NCI-H187 treated with DMSO at 0.1 percent for 48 hours (cell line): ENCODE measurements at places on chromosomes 5 and 9.
A peak's percentile ranks its signal among the peaks of the same experiment; 100 is the strongest.

- no peak for DNase-seq
Observed at GRCh38 chr9:81390792-81391456, 298.4 kb downstream of the TLE1 start.

DNA sequence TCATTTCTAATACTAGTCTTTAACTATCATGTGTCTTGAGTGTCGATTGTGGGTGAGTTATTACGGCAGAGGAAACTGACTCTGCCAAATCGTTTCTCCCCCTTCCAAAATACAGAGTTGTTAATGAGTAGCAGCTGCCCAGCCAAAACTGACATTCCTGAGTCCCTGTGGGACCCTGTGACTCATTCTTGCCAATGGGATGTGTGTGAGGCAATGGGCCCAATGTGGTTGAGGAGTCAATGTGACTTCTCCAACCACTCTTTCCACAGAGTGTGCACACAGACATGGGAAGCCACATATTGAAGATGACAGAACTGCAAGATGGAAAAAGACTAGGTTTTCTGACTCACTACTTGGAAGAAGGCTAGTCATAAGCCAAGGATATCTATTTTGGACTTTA lies 434.7 kb downstream of the DTWD2 start:
- DNase-seq: no peak

- no peak for DNase-seq
Observed at GRCh38 chr5:9496801-9497200, 49.1 kb downstream of the SEMA5A start.

DNA sequence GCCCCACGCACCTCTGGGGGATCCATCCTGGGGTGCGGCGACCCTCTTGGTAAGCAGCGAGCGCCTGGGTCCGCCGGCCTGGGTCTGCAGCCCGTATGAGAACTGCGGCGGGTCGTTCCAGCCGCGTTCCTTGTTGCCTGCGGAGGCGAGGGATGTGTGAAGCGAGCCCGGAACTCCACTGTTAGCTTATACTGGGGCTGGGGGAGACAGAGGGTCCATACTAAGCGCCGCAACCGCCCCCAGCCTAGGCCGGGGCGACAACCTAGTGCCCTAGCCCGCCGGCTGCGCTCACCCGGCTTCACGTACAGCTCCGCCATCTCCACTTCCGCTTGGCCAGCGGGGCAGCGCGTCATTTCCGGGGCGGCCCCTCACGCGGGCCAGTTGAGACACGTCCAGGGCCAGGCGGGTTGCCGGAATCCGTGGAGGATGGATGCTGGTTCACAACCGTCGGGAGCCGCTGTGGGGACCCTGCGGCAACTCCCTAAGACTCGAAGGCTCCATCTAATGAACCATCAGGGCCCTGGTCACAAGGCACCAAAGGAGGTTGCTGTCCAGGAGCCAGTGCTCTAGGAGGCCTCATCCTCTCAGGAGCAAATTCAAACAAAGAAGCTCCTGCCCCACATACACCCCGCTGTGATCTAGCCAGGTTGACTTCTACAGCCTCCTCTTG lies at the start of gene SRA1:
TSS of gene SRA1 (minus strand) at position 338 of the 670 bp plus-strand sequence. CDS start at position 317, 21 bp downstream.
- peak; percentile 46 for DNase-seq

GRCh38 chr9:88657893-88658292 lies 122.9 kb downstream of the NXNL2 start:
- DNase-seq: no peak

- no peak for DNase-seq
Observed at GRCh38 chr5:12204761-12205160, 300.5 kb upstream of the CTNND2 start.

GRCh38 chr9:22244139-22245011 lies 202.2 kb upstream of the DMRTA1 start:
- peak; percentile 21 for DNase-seq

GRCh38 chr9:107733523-107733894 lies 243.9 kb upstream of the KLF4 start:
- no peak for DNase-seq

DNA sequence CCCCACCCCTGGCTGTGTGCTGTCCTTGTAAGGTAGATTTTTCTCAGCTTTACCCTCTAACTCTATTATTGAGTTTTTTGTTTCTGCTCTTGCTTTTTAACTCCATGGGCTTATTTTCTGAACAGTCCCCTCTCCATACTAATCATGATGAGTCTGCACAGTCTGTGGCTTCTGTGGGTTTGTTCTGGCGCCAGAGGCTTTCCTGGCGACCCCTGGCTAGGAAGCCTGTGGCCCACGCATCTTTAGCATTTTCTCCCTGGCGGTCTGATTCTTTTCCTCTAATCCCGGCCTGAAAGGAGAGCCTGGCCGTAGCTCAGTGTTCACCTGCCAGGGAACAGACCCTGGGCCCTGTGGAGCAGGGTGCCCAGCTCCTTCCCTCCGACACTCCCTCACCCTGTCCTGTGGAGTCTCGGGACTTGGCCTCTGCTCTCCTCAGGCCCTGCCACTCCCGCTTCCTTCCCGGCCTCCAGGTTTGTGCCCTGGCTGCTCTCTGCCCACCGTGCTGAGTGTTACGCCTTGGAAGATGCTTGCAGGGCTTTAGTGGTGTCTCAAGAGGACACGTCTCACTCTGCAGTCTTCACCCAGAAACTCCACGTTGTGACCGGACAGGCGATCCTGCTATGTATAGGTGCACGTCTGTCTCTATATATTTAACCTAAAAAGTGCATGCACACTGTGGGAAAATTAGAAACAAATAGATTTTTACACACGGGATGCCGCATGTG lies 31.7 kb upstream of the LRRC14B start:
- no peak for DNase-seq

DNA sequence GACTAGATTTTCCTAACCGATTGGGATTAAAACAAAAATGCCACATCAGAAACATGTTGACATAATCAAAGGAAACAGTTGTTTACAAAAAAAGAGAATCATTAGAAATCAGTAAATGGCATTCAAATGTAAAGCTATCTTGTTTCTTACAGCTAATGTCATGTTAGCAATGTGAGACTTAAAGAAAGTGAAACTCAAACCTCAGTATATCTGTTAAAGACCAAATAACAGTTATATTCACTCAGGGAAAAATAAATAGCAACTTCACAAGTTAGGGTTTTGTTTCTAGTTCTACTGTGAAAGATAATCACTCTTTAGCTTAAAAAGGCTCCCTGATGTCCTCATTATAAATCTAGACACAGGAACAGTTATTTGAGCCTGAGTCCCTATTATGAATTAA lies 189.3 kb upstream of the EFNA5 start:
- DNase-seq: no peak

DNA sequence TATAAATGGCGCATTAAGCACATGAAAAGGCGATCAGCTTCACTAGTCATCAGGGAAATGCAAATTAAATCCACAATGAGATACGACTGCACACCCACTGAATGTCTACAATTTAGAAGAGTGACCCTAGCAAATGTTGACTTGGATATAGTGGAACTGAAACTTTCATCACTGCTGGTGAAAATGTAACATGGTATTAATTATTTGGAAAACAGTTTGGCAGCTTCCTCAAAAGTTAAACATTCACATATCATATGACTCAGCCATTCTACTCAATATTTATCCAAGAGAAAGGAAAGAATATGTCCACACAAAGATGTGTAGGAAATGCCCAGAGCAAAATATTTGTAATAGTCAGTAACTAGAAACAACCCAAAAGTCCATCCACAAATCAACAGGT lies 146.5 kb downstream of the LPAR1 start:
- no peak for DNase-seq

DNA sequence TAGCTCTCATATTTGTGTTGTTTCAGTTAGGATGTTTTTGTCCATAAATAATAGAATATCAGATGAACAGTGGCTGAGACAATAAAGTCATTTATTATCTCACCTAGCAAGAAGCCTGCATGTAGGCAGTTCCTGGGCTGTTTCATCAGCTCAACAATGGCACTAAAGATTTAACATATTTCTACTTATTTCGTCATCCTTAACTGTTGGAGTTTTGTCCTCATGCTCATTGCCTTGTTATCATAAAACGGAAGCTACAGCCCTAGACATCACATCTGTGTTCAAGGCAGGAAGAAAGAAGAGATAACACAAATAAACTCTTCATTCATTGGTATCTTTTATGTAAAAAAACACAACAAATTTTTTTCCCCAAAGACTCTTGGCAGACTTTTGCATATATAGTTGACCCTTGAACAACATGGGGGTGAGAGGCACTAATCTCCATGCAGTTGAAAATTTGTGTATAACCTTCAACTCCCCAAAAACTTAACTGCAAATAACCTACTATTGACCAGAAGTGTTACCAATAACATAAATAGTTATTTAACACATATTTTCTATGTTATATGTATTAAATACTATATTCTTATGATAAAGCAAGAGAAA lies 277.2 kb upstream of the ADRA1B start:
- DNase-seq: no peak

GRCh38 chr9:97419309-97419867 lies 7.5 kb downstream of the TDRD7 start:
- no peak for DNase-seq

- DNase-seq: no peak
Observed at GRCh38 chr9:127509955-127510299, 58.6 kb downstream of the LRSAM1 start.

DNA sequence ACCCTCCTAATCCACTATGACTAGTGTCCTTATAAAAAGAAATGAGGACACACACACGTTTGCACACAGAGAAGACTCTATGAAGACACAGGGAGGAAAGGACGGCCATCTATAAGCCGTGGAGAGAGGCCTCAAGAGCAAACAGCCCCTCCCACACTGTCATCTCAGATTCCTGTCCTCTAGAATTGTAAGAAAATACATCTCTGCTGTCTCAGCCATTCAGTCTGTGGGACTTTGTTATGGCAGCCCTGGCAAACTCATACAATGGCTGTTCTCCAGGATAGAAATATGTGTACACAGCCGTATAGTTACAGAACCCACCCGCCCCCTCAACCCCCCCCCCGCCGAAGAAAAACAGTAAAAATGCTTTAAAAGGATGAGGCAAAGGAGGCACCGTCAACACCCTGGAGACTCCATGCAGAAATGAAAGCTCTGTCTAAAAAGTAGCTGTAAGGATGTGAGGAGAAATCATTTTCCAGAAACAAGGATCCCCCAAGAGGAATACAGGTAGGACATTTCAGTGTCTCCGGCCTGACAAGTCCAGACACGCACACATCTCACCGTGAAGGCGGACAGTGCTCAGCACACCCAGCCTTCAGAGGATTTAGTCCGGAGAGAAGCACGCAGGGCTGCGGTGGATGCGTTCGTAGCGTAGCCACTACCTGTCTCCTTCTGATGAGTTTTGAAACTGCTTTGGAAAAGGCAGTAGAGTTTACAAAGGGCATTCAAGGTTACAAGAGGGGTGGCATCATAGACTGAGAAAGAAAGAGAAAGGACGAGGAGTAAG lies 110.8 kb upstream of the ERCC6L2 start:
- no peak for DNase-seq

DNA sequence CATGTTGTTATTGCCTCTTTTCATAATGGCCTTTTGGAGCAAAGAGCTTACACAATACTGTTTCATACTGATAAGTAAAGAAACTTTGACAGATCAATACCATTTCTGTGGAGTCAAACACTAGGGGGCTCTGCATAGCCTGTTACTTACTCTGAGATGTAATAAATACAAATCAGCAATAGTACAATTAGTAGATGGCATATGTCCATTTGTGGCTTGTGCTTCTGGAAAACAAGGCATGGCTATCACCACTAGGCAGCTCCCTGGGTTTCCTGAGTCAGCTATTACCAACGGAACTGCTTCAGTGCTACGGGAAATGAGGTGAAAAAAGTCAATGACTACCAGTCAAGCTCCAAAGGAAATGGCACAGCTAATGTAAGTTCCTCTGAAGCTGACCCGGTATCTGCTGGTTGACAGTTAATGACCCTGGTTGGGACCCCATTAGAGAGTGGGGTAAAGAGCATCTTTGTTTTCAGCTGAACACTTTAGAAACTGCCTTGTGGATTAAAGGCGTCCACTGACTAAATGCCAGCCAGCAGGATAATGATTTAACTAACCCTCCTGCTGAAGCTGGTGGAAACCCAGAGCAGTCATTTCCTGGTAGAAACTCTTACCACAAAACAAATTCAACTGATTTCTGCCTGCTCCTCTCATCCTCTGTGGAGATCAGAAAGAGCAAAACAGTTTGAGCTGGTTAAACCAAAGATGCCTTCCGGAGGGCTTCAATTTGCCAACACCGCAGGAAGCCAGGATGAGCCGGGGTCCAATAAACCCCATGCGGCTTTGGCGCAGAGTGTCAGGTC lies 69.0 kb upstream of the FAM169A start:
- no peak for DNase-seq

DNA sequence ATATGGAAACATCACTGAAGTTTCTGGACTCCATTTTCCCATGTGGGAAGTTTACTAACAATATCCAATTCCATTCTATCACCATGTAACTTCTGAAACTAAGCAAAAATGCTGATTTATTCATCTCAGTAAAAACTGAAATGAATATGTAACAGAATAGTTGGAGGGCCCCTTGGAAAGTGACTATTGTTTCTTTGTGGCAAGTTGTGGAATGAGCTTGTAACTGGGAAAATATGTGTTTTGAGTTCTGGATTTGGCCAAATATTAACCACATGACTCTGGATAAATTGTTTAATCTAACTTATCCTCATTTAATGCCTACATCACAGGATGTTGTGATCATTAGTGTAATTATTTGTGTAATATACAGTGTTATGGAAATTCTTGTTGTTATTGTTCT lies 619.3 kb downstream of the TLE4 start:
- no peak for DNase-seq

- DNase-seq: no peak
Observed at GRCh38 chr5:138438724-138439476, at the start of gene REEP2. REEP2 (plus strand) TSS chr5:138439057; CDS start chr5:138439209, 152 bp downstream.

DNA sequence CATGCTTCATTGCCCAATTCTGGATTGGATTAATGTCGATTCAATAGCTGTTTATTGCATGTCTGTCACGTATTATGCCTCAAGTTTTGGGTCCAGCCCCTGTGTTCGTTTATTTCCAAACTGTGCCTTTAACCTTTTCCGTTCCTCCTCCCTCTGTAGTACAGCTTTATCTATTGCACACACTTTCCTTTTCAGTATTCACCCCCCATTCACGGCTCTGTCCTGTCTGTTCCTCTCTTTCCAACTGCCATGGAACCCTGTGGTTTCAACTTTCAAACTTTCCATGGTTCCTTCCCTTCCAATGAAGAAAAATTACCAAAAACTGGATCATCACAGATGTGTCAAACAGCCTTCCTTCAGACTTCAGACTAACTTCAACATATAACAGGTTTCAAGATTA lies 17.1 kb downstream of the SMARCA2 start:
- DNase-seq: no peak

GRCh38 chr9:110338143-110338542 lies 480 bp upstream of the TXNDC8 start:
- DNase-seq: no peak

- no peak for DNase-seq
Observed at GRCh38 chr5:3715062-3715461, 119.4 kb downstream of the IRX1 start.
